Activated CD4-positive, alpha-beta T cell treated with anti-CD3 and anti-CD28 coated beads, Interleukin-2, amount 50 U/mL, for 16 hours (primary cell): ENCODE measurements at places on chromosomes 2 and 18.

- no peak for DNase-seq
These were observed 14.6 kb downstream of the ADI1 start for GRCh38 chr2:3504741-3505140.

- DNase-seq, result no peak
These were observed 33.9 kb downstream of the MAP3K20 start for GRCh38 chr2:173109253-173110188.

DNA sequence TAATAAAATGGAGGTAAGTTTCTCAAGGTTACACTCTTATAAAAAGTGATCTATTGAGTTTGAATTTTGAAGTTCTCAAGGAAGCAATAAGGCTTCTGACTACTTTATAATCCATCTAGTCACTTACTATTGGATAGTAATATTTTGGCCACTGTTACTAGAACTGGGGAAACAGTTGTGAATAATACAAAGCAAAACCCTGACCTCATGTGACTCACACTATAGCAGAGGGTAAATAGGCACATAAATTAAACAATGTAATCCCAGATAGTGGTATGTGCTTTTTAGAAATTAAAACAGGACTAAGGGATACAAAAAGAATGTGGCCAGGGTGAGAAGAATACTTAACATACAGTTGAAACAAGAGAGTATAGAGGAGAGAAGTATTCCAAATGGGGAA, 78.6 kb downstream of the CALCRL start:
- DNase-seq, result no peak

GRCh38 chr18:74282755-74283554, 8.8 kb downstream of the CYB5A start:
- no peak for DNase-seq

DNA sequence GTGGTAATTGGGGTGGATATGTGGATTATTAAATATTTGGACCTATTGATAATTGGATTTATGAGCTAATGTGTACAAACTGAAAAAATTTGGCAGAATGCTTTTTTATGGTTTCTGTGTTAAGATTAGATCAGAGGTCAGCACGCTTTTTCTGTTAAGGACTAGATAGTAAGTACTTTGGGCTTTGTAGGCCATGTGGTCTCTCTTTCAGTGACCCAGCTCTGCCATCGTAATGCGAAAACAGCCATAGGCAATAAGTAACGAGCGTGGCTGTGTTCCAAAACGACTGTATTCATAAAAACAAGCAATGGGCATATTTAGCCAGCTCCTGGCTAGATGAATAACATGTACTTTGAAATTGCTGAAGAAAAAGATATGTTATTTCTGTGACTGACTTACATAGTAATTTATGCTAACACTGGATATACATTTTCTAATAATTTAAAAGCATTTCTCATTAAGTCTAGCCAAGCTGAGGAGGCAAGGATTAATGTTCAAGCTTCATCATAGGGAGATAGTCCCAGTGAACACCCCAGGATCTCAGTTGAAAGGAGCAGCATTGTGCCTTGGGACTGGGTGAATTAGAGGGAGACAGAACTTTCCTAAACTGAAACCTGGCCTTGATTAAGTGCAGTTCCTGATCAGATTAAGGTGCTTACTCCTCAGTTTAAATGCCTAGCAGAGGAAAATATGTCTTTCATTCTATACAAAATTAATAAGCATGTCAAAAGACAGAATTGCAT, 20.0 kb downstream of the CCDC138 start:
- no peak for DNase-seq

DNA sequence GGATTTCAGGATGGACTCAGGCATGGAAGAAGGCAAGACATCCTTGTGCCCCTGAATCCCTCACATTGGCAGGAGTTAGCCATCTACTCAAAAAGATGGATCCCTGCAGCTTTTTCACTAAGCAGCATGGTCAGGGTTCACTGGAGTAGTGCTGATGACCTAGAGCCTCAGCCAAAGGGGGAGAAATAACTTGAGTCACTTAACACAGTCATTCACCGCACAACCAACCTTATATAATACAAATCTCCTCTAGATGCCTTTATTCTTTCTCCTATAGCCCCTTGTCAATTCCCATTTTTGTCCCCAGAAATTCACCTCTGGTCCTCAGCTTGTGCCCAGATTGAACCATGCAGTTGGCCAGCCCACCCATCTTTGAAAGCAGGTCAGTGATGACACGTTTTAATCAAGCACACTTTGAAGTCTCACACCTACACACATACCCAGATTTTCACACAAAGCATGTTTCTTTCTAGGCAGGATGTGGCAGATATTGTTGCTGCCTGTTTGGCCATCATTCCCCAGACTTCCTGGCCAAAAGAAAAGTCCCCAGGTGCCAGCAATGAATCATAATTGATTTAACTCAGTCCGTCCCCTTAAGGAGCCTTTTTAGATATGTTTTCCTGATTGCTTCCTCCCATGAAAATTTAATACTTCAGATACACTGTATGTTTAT, 84.2 kb downstream of the LBH start:
- peak; percentile 54 for DNase-seq

DNA sequence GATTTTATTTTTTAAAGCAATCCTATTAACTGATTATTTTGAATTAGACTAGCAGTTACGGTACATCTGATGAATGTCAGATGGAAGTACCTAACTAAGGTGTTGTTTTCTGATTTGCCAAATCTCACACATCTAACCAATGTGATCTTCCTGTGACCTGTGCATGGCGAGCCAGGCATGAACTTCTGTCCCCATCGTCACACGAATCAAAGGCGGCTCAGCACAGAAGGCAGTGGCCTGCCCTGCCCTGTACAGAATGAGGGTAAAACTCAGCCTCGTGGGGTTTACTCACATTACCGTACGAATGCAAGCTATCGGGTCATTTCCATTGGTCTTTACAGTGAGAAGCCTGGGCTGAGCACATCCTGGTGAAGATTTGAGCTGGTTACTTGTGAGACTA, 87.3 kb downstream of the WDSUB1 start:
- no peak for DNase-seq

DNA sequence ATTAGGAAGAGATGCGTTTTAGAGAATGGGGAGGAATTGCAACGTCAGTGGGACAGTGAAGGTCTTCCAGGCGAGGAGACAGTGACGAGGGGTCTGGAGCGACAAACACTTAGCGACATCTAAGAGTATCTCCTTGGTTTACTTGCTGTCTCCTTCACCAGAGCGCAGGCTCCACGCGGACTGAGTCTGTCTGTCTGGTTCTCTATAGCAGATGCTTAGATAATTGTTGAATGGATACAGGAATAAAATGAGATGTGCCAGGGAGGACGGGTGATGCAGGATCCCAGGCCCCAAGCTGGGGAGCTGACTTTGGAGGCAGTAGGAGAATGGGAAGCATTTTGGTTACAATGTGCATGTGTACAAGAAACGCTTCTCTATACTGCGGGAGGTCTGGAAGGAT, 56.9 kb upstream of the SMAD7 start:
- no peak for DNase-seq

GRCh38 chr2:144834363-144834762, 314.4 kb upstream of the ZEB2 start:
- no peak for DNase-seq

GRCh38 chr2:69089266-69089665, 76.3 kb downstream of the ANTXR1 start:
- DNase-seq, result no peak

DNA sequence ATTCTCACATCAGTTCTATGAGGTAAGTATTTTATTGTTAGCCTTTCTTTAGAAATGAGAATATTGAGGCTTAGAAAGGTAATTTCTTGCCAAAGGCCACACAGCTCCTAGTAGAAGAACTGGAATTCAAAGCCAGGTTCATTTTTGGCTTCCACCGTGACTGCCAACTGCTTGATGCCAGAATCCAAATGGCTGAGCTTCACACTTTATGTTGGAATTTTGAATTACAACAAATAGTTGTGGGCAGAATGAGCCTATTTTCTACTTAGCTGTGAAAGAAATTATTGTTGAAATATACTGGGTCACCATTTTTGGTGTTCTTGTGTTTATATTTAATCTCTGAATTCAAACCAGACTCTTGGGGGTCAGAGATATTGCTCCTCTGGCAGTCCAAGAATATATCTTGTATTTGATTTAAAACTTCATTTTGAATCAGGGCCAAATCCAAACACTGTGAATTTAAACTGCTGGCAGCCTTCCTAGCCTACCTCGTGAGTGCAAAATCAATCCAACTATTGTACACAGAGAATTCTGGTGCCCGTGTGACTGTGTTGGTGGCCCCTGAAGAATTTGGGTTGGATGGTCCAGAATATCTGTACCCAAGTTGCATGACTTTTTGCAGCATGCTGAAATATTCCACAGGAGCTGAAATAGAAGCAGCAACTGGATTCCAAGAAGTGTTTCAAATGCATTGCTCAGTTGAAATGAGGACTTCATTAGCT, 35.6 kb upstream of the LPIN1 start:
- DNase-seq, result no peak

- no peak for DNase-seq
These were observed 47.3 kb upstream of the SLC38A11 start for GRCh38 chr2:165002638-165003037.

- DNase-seq, result peak; percentile 82
These were observed at the start of gene IL18R1 for GRCh38 chr2:102355526-102356380. TSS of gene IL18R1 (plus strand) at chr2:102355796. CDS start at chr2:102362661, 6,865 bp downstream.

- DNase-seq, result no peak
These were observed 59.4 kb downstream of the RNF152 start for GRCh38 chr18:61833387-61833786.

- no peak for DNase-seq
These were observed 406.8 kb downstream of the NBAS start for GRCh38 chr2:15154297-15154696.

DNA sequence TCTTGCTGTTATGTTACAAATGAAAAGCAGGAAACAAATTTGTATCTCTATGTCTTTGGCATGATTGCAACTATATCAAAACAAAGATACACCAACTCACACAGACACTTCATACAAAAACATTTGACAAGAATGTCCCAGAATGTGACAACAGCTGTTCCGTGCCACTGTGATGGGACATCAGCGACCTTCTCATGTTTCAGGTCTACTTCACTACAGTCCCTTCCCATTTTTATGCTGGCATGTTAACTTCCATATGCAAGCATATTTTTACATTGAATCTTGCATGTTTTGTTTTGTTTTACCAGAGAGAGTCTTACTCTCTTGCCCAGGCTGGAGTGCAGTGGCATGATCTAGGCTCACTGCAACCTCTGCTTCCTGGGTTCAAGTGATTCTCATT, 71.2 kb downstream of the STK25 start:
- DNase-seq, result no peak

- DNase-seq, result no peak
These were observed 73.1 kb downstream of the HDAC4 start for GRCh38 chr2:239327536-239328350.

GRCh38 chr2:110101901-110102803, 13.5 kb downstream of the MALL start:
- no peak for DNase-seq

DNA sequence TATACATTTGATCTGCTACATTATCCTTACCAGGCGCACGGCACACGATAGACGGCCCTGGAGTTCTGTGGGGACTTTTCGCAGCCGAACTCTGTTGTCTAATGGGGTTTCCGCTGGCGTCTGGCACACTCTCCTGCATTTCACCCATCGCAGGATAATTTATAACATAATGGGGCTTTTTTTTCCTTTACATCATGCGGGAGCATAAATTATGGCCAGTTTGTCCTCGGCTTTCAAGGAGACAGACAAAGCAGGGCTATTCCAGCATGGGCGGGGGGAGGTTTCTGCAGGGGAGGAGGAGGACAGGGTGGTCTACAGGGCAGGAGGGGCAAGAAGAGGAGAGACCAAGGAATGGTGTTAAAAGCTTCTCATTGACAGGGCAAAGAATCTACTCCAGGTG, 279.8 kb downstream of the CELF4 start:
- no peak for DNase-seq

DNA sequence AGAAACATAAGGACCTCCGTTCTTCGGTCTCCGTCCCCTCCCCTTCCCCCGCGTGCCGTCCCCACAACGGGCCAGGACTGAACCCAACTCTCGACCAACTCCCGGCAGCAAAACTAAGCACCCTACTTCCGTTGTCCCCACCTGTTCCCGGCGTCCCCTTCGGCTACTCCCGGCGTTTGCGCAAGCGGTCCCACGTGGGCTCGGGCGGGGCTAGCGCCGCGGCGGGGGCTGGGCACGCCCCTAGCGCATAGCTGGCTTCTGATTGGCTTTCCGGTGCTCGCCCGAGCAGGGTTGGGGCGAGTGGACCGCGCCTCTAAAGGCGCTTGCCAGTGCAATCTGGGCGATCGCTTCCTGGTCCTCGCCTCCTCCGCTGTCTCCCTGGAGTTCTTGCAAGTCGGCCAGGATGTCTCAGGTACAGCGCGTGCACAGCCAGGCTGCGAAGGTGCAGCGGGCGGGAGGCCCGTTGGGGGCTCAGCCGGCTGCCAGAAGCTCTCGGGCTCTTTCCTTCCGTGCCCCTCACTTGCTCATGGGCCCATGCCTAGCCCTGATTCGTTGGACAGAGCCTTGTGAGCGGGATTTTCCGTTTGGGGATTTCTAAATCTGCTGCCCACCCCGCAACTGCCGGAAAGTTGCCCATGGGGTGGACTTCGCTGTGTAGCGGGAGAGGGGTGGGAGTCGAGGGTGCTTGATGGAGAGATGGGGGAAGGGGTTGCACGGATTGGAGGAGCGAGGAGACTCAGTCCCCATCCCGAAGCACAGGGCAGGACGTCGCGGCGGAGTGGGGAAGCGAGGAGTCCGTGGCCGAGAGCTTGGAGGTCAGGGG, at the start of the genes C2orf76 and DBI:
C2orf76 (minus strand) TSS at position 186 of the 823 bp plus-strand sequence. CDS start 26,875 bp downstream, outside the sequence.
DBI (plus strand) TSS at position 329 of the 823 bp plus-strand sequence; CDS start at position 404, 75 bp downstream.
- peak; percentile 96 for DNase-seq

- no peak for DNase-seq
These were observed 7.4 kb downstream of the AGXT start for GRCh38 chr2:240876035-240876474.

DNA sequence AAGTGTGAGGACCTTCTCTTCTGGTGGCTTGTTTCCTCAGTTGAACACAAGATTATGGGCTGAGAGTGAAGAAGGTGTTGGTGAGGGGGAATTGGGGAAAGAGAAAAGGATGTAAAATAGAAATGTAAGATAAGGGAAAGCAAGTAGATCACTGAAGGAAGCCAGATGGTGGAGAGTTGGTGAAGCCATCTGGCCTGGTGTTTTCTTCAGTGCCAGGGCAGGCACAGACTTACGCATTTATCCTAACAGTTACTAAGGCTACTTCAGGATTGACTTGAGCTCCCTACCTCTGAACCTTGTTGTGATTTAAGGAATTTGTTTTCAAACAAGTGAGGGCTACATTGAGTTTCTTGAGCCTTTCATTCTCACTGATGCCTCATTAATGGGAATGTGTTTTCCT, 113.8 kb downstream of the GALNT1 start:
- no peak for DNase-seq
